ENCODE measurements at places on chromosomes 6 and 20.

GRCh38 chr6:36069573-36069972 lies 42.0 kb downstream of the MAPK14 start:
- no peak for DNase-seq

DNA sequence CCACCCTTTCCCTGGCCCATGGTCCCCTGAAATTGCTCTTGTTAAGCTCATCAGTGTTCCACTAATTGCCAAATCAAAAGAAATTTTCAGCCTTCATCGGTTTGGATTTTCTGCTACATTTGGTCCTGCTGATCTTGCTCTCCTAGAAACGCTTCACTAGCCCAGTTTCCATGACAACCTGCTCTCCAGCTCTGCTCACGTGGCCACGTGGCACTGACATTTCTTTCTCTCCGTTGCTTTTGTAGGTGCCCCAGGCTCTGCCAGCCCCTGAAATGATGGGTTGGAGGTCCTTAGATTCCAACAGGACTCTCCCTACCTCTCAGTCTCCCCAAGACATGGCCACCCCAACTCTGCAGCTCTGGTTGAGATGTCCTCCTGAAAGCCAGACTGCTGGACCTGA lies 45.8 kb upstream of the NNAT start:
- DNase-seq: no peak

- DNase-seq: no peak
Measured at GRCh38 chr20:11582060-11582459, 335.6 kb upstream of the BTBD3 start.

- no peak for DNase-seq
Measured at GRCh38 chr6:90478278-90478677, 108.6 kb downstream of the MAP3K7 start.

DNA sequence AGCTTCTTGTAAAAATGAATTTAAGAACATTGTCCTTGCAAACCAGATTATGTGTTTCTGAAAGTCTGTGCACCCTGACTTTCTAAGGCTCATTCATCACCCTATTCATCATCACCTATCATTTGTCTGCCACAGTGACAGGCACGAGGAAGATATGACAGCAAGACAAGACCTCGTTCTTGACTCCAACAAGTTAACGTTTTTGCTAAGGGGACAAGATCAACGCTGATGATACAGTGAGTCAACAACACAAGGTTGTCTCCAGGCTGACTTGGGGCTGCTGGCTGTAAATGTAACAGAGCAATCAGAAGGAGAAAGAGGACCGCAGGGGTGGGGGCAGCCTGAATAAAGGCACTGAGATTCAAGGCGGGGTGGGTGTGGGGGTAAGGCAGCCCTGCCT lies 94.2 kb downstream of the FOXC1 start:
- DNase-seq: no peak

- DNase-seq: no peak
Measured at GRCh38 chr20:58389324-58389967, 417 bp downstream of the VAPB start.

- DNase-seq: no peak
Measured at GRCh38 chr6:135905604-135906300, 54.3 kb downstream of the PDE7B start.

- DNase-seq: no peak
Measured at GRCh38 chr6:54264581-54265272, 43.5 kb upstream of the TINAG start.

DNA sequence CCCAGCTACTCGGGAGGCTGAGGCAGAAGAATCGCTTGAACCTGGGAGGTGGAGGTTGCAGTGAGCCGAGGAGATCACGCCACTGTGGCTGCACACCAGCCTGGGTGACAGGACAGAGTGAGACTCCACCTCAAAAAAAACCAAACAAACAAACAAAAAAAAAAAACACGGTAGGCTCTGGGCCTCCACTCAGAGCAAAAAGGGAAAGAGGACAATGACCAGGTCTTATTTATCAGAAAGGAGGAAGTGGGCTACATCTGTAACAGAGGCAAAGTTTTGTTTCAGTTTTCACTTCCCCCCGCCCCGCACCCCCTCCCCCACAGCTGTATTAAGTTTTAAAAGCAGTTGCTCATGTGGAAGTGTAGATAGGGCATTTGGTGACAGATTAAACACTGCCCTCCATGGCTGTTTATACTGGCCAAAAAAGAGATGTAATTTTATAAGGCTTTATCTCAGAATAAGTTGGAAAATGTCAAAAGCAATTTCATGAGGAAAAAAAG lies 114.6 kb downstream of the RCAN2 start:
- DNase-seq: no peak

- DNase-seq: no peak
Measured at GRCh38 chr20:19741924-19742323, 16.1 kb upstream of the RIN2 start.

- DNase-seq: no peak
Measured at GRCh38 chr6:27237089-27237803, 10.3 kb upstream of the PRSS16 start.

DNA sequence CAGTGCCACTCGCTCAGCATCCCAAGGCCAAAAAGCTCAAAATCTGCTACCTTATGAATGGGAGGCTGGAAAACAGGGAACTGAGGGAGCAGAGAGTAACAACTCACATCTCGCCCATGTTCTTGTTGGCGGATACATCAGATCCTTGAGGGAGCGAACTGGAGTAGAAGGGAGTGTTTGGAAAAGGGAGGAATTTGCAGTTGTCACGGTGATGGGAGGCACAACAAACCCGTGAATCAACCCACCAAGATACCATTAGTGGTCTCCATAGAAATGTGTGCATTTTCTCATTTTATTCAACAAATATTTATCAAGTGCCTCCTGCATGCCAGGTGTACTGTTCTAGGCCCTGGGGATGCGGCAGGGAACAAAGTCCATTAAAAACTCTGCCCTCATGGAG lies 212.1 kb downstream of the EYA2 start:
- no peak for DNase-seq

DNA sequence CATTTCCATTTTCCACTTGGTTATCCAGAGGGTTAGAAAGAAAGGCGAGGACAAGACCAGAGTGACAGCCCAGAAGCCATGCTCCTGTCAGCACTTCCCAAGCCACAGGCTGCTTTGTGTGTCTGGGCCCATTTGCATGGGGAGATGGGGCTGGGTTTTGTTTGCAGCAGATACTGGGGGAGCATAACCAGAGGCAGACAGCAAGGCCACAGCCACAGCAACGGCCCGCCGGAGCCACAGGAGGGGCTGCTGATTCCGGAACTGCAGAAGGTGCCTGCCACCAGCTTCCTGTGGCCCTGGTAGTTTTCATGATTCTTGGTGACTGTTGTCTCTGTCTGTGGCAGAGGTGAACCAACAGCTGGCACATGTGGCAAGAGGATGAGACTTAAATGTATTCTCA lies 106.6 kb downstream of the DLL1 start:
- DNase-seq: no peak

DNA sequence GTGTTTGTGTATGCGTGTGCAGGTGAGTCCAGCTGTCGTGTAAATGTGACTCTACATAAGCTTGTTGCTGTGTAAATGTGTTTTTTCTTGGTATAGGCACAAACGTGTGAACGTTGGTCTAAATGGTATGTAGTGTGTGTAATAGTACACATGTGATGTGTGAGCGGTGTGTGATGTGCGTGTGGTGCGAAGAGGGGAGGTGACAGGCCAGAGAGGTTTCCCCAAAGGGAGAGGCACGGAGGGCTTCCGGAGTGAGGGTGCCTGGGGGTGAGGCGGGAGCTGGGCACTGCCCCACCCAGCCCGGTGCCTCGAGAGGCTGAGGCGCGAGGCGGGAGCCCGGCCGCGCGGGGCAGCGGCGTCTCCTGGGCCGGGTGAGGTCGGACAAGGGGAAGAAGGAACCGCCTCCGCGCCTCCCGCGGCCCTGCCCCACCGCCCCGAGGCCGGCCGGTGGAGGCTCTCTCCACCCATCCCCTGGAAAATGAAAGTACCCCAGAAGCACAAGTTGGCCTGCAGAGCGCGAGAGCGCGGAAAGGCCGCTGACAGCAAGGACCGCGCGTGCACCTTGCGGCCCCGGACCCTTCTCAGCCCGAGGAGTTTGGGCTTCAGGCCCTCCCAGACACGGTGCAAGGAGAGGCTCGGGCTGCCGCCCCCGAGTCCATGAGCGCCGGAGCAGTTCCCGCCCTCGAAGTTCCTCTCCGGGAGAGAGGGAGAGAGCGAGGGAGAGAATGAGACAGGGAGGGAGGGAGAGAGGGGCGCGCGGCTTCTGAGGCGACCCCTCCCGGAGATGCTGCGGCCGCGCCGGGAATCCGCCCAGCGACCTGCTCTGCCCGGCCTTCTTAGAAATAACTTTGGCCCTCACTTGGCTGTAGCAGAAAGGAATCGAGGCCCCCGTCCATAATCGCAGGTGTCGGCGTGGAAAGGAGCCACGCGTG lies 43.2 kb upstream of the OSTM1 start:
- DNase-seq: no peak

- no peak for DNase-seq
Measured at GRCh38 chr6:147166360-147166944, 37.8 kb upstream of the STXBP5 start.

DNA sequence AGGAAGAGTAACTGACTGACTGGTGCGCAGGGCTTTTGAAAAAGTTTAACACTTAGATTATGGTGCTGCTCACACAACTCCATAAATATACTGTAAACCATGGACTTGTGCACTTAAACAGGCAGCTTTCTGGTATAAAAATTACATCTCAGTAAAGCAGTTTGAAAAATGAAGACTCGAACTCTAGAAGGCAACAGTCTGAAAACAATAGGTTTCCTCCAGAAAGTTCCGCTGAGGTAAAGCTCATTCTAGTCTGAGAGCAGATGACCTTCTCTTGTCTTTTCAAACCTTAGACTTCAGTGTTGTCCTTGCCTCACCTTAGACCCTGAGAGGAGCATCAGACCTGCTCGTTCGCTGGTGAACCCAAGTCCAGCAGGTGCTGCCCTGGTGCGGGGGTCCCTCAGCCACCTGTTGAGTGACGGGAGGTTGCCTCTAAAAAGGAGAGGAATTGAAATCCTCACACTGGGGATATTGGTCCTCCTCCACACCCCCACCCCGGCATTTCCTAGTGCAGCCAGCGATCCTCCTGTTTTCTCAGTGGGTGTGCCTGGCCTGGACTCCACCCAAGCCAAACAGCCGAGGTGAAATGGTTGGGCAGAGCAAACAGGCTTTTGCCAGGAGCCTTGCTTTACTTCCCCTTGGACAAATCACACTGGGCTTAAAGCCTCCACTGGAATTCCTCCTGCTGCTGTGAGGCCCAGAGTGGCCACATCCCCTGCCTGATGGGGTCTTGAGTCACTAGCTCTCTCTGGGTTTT lies 14.7 kb upstream of the PYGB start:
- no peak for DNase-seq

- DNase-seq: no peak
Measured at GRCh38 chr6:132715204-132715603, 1.3 kb upstream of the VNN1 start.

- no peak for DNase-seq
Measured at GRCh38 chr20:32512047-32512385, 73.1 kb downstream of the NOL4L start.

- no peak for DNase-seq
Measured at GRCh38 chr20:10648651-10649050, 25.1 kb downstream of the JAG1 start.

DNA sequence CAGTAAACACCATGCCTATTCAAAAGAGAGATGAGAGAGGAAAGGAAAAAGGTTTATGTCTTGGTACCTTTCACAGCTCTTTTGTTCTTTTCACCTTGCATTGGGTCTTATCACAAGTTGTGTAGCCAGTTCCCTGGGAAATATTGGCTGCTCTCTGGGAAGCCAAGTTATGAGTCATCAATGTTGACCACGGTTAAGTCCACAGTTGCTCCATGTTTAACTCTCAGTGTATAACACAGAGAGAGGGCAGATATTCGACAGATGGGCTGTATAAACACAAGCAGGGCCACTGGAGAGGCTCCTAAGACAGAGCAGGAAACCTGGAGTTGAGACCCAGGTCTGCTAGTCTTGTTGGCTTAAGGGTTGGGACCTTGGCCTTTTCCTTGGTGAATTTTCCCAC lies 718.6 kb downstream of the QKI start:
- no peak for DNase-seq

- DNase-seq: no peak
Measured at GRCh38 chr20:39849664-39850063, 839.4 kb downstream of the MAFB start.

Measured in NCI-H510A (cell line).